ENCODE measurements at places on chromosomes 3 and 15. TPM values are rescaled to one million over a fixed set of nuclear protein-coding genes. Genes with fewer than 3 reads are reported as not detected.

Gene STT3B
- 82.1 TPM for total RNA-seq

Gene AMIGO3
- not detected for total RNA-seq

GRCh38 chr15:65222891-65223290, 11.6 kb upstream of the CILP start:
- no peak for DNase-seq

DNA sequence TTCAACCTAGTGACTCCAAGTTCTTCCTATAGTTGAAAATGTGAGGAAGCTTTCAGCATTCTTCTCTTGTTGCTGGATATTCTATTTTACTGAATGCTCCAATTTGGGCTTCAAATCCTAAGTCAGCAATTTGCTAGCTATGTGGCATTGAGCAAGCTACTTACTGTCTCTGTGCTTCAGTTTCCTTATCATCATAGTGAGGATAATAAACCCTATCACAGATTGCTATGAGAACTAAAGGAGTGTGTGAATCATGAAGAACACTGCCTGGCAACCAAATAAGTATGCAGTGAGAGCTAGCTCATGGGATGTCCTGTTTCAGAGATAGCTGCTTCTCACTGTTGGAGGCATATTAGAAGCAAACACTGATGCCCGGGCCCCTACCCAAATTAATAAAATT, 163.8 kb upstream of the CDIN1 start:
- no peak for DNase-seq

Data from left ventricle myocardium inferior (tissue), 1 donor.